ENCODE measurements at places on chromosomes 12 and 14. TPM values are rescaled to one million over a fixed set of nuclear protein-coding genes. Genes with fewer than 3 reads are reported as not detected.

CEP170B gene
- total RNA-seq, result 1.0 TPM

ACTR6 gene
- 27.2 TPM for total RNA-seq

ACRBP gene
- total RNA-seq, result 24.1 TPM

VDR gene
- 6.0 TPM for total RNA-seq

CCDC197 gene
- not detected for total RNA-seq

TUBA1C gene
- 52.3 TPM for total RNA-seq

FLRT2 gene
- under 0.01 TPM for total RNA-seq

KRT71 gene
- not detected for total RNA-seq

MAPKAPK5 gene
- 44.3 TPM for total RNA-seq

TAS2R9 gene
- total RNA-seq, result not detected

DCN gene
- total RNA-seq, result 1.3 TPM

LALBA gene
- not detected for total RNA-seq

NXPH4 gene
- total RNA-seq, result not detected

MIP gene
- not detected for total RNA-seq

NTS gene
- total RNA-seq, result not detected

C3AR1 gene
- 10.3 TPM for total RNA-seq

RASSF8 gene
- total RNA-seq, result 0.21 TPM

SLC6A15 gene
- total RNA-seq, result not detected

VRTN gene
- not detected for total RNA-seq

HVCN1 gene
- 18.5 TPM for total RNA-seq

TAS2R19 gene
- total RNA-seq, result 1.8 TPM

TPPP2 gene
- not detected for total RNA-seq

KRT77 gene
- not detected for total RNA-seq

GYS2 gene
- total RNA-seq, result not detected

SOAT2 gene
- total RNA-seq, result 0.21 TPM

C14orf39 gene
- total RNA-seq, result not detected

MSI1 gene
- total RNA-seq, result not detected

HRK gene
- total RNA-seq, result 0.10 TPM

SLC4A8 gene
- total RNA-seq, result 3.3 TPM

SRP54 gene
- total RNA-seq, result 52.4 TPM

EEA1 gene
- 6.2 TPM for total RNA-seq

PPHLN1 gene
- 216 TPM for total RNA-seq

PRH2 gene
- not detected for total RNA-seq

NELL2 gene
- 208 TPM for total RNA-seq

OASL gene
- total RNA-seq, result 18.5 TPM

EPS8 gene
- total RNA-seq, result 4.2 TPM

PLEK2 gene
- 3.9 TPM for total RNA-seq

DBX2 gene
- not detected for total RNA-seq

LRTM2 gene
- total RNA-seq, result 0.10 TPM

ANKS1B gene
- 0.21 TPM for total RNA-seq

LRP1-AS gene
- not detected for total RNA-seq

TAS2R10 gene
- 0.31 TPM for total RNA-seq

PTPRB gene
- total RNA-seq, result 0.21 TPM

SALL2 gene
- 0.94 TPM for total RNA-seq

SERPINA6 gene
- not detected for total RNA-seq

RASSF9 gene
- total RNA-seq, result not detected

GLT8D2 gene
- total RNA-seq, result not detected

SPX gene
- total RNA-seq, result 11.2 TPM

FGF23 gene
- total RNA-seq, result not detected

LRRC9 gene
- total RNA-seq, result not detected

SLC17A8 gene
- not detected for total RNA-seq

WNT5B gene
- not detected for total RNA-seq

SLC7A8 gene
- 0.21 TPM for total RNA-seq

PTHLH gene
- not detected for total RNA-seq

Data from mononuclear cell (primary cell).